Liver (tissue), 10 donors: ENCODE measurements at places on chromosomes 6 and 20. TPM values are rescaled to one million over a fixed set of nuclear protein-coding genes. Genes with fewer than 3 reads are reported as not detected.

GRCh38 chr6:139337830-139338229, 36.6 kb downstream of the CITED2 start:
- no peak for DNase-seq

DNA sequence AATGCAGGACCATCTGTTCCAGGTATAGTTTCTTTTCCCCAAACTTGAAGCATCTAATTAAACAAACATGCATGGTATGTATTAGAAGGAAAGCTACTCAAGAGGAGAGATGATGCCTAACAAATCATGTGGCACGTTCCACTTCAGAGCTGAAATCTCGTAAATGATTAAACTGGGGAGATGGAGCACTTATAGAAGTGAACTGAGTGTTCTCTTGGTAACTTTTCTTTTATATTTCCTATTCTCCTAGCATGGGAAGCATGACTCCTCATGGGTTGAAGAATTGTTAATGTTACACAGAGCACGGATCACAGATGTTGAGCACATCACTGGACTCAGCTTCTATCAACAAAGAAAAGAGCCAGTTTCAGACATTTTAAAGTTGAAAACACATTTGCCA, 61.1 kb downstream of the CCN2 start:
- DNase-seq: no peak

- DNase-seq: peak; percentile 63
These were observed 66.0 kb downstream of the PLAGL1 start for GRCh38 chr6:143941852-143942627.

- DNase-seq: no peak
These were observed 38.7 kb downstream of the SCP2D1 start for GRCh38 chr20:18852318-18852717.

GRCh38 chr6:136173519-136174507, 76.3 kb downstream of the MTFR2 start:
- no peak for DNase-seq

GRCh38 chr20:4891997-4892396, 109.3 kb downstream of the SLC23A2 start:
- DNase-seq: no peak

DNA sequence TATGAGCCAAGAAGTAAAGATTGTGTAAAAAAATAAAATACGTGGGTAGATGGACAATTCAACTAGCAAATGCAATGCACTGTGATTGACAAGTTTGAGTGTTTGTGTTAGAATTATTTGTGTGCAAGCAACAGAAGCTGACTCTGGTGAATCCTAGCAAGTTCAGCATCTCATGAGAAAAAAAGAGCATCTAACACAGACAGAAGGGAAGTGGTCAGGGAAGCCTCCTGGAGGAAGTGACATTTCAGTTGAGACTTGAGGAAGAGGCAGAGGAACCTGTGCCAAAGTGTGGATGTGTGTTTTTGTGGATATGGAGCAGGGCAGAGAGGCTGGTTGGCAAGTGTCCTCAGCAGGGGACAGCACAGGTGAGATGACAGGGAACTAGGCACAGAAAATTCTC, 248.7 kb downstream of the ZNF217 start:
- no peak for DNase-seq

DNA sequence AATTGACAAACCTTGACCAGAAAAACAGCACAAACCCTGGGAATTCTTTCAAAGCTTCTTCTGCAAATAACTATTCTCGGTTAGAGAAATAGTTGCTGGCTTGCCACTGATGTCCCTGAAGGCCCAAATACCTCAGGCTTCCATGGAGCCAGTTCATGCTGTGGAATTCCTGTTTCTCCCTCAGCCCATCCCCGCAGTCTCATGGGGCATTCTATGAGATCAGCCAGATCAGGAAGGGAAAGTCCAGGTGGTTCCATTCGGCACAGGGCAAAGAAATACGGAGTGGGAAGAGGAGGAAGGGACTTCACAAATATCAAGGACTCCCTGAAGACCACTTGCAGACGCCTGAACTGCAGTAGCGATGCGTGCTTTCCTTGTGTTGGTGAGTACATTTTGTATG, 63.3 kb downstream of the MYLK4 start:
- DNase-seq: no peak

DNA sequence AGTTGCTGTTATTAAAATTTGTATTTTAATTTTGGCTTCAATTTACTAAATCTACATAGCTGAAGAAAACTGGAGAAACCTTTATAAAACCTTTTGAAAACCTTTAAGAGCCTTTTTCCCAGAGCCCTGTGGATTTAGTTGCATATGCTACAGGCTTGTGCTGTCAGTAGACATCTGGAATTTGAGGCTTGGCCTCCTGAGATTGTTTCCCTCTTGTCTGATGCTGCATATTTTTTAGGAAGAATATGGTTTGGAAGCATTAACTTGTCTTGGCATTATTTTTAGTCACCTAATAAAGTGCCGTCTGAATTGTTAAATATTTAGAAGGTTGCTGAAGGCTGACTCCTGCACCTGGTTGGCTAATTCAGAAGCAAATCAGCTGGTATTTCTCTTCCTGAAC, 369.4 kb downstream of the UTRN start:
- no peak for DNase-seq

Gene SLC17A2
- 88.1 TPM for total RNA-seq

Gene THBD
- 6.6 TPM for total RNA-seq

Gene SPATS1
- total RNA-seq: not detected

Gene TFAP2A
- total RNA-seq: not detected

Gene C20orf141
- not detected for total RNA-seq

Gene ME1
- 4.9 TPM for total RNA-seq

Gene GPRC6A
- total RNA-seq: not detected

Gene SIRPB1
- total RNA-seq: 4.4 TPM
